ENCODE measurements at places on chromosomes 2 and 18.

- peak; percentile 30 for DNase-seq
Observed at GRCh38 chr2:9697909-9698308, 67.1 kb upstream of the YWHAQ start.

GRCh38 chr2:220458051-220458450 lies 830.6 kb downstream of the SLC4A3 start:
- DNase-seq: no peak

GRCh38 chr2:69138247-69138772 lies 125.3 kb downstream of the ANTXR1 start:
- no peak for DNase-seq

DNA sequence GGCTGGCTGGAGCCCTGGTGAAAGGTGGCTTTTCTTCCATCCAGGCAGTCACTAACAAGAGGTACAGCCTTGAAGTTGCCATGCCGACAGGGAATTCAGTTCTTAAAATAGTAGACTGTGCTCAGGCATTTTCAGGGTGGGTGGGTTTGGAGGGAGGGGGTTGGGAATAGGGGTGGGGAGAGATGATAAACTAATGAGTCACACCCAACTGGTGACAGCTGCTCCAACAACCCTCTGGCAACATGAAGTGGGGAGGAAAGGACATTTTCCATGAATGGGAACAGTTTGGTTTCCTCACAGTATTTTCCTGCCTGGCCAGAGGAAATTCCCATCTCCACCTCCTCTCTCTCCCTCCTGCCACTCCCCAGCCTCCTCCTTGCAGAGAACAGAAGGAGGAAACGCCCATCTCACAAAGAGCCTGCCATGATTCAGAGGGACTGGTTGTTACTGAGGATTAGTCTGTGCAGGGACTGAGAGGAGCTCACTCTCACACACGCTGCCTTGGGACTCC lies 113.0 kb upstream of the SLC1A4 start:
- DNase-seq: no peak

DNA sequence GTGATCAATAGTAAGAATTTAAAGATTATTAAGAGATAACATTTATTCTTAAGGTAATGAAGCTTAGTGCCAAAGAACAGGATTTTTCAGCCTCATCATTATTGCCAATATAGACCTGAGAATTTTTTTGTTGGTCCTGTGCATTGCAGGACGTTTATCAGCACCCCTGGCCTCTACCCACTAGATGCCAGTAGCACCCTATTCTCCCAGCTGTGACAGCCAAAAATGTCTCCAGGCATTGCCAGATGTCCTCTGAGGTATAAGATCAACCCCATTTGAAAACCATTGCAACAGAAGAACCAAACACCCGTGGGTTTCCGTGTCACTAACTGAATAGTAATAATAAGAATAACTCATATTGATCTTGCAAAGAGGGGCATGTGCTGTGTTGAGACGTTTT lies 700.0 kb upstream of the SOX11 start:
- DNase-seq: no peak

DNA sequence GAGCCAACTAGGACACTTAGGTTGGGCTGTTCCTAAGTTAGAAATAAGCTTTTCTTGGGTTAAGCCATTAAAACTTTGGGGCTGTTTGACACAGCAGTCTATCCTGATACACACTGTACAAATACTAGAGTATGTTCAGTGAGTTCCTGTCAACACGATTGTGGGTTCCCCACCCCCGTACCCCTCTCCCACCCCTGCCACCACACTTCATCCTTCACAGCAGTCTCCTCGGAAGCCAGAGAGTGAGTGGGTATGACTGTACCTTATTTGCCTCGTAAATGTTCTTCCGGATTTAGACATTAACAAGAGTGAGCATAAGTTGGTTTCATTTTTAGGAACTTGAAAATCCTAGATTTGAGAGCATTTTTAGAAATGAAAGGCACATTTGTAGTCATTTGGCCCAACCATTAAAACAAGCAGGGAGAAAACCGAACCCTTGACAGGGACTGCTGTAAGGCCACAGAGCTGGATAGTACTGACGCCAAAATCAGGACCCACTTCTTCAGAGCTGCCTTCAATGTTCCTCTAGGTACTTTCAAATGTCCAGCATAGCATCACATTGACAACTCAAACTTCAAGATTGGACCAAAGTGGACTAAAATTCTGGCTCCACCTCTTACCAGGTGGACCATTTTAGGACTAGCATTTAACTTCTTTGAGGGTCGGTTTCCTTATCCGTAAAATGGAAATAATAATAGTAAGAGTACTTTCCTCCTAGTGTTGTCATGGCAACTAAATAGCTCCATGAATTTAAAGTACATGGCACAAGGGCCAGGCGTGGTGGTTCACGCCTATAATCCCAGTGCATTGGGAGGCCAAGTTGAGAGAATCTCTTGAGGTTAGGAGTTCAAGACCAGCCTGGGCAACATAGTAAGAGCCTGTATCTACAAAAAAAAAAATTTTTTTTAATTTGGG lies 166.3 kb upstream of the SERTAD2 start:
- peak; percentile 60 for DNase-seq

GRCh38 chr2:135960656-135961551 lies 24.5 kb downstream of the DARS1 start:
- peak; percentile 57 for DNase-seq

- DNase-seq: peak; percentile 24
Observed at GRCh38 chr2:88751768-88752167, 60.3 kb downstream of the RPIA start.

DNA sequence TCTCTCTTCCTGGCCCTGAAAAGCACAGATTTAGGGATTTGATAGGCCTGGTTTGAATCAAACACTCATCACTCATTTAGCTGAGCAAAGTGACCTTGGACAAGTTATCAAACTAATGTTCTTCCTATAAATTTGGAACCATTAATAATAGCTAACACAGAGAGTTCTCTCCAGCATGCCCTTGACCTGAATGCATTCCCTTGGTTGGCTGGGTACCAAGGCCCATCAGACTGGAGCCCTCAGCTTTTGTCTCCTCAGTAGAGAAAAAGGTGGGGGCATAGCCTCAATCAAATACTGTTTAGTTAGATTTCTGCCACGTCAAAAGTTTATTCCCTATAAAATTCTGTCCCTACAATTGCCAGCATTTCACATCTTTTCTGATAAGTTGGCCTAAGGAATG lies 13.8 kb upstream of the MRPL19 start:
- DNase-seq: no peak

GRCh38 chr2:240557808-240558207 lies at the start of gene ANKMY1:
ANKMY1 (minus strand) TSS chr2:240557988; CDS start chr2:240557335, 653 bp downstream.
- peak; percentile 74 for DNase-seq

DNA sequence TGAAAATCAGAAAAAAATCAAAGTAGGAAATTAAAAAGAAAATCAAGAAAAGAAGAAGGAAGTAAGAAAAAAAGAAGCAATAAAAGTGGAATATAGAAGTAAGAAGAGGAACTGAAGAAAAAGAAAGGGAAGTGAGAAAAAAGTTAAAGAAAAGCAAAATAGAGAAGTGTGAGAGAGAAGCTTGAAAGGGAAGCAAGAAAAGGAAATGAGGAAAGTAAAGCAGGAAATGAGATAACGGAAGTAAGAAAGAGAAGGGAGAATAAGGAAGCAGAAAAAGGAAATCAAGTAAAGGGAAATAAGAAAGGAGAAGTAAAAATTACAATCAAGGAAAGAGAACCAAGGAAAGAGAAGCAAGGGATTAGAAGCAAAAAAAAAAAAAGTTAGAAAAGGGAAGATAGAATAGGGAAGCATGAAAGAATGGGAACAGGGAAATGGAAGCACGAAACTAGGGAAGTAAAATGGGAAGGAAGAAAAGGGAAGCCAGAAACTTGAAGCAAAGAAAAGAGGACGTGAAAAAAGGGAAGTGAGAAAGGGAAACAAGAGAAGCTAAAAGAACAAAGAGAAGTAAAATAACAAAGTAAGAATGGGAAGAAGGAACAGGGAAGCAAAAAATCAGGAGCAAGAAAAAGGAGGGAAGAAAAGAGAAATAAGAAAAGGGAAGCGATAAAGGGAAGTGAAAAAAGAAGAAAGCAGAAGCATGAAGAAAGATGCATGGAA lies 243.3 kb upstream of the NCKAP5 start:
- no peak for DNase-seq

- peak; percentile 21 for DNase-seq
Observed at GRCh38 chr2:23452853-23453420, 68.0 kb downstream of the KLHL29 start.

DNA sequence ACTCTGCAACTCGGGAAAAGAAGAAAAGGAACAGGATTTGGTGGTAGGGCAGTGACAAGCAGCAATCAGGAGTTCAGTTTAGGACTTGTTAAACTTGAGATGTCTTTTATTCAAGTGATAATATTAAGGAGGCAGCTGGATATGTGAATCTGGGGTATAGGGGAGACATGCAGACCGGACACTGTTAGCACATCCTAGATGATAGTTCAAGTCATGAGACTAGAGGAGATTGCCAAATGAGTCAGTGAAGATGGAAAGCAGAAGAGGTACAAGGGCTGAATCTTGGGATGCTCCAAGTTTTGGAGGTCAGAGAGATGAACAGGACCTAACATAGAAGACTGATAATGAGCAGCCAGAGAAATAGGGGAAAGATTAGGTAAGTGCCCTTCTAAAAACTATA lies 69.5 kb upstream of the PSME4 start:
- no peak for DNase-seq

- no peak for DNase-seq
Observed at GRCh38 chr18:35861367-35862118, 110.9 kb upstream of the RMP24 start.

DNA sequence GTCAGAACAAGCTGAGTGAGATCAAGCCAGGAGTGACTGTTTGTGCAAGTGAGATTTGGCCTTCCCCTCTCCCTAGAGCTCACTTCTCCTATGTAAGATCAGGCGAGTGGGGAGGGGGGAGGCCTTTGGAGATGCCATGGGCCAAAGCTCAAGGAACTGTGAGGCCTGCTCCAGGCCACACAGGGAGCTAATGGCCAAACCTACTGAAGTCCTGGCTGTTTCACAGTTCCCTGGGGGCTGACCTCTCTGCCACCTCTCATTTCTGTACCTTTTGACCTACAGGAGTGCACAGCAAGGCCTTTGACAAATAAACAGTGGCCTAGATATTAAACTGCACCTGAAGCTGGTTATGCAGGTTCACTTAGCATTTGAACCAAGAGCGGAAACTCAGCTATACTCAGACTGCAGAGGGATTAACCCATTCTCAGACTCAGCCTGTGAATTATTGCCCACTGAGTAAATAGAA lies 235.0 kb upstream of the NT5C1B start:
- DNase-seq: no peak

DNA sequence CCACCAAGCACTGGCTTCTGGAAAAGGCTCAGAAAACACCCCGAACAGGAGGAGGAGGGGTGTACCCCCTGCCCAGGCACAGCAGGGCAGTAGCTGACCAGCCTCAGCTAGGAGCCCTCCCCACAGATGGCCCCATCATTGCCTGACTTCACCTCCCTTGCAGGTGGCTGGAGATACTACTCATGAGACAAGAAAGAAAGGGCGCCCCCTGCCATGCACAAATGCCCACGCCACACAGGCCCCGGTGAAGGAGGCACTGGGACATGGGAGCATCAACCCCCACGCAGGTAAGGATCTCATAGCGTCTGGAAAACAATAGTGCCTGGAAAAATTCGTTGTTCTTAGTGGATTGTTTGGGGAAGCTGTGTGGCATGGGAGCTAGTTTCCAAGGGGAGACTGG lies 240.6 kb downstream of the TFCP2L1 start:
- no peak for DNase-seq

GRCh38 chr2:191693778-191694177 lies 15.8 kb downstream of the NABP1 start:
- no peak for DNase-seq

- DNase-seq: no peak
Observed at GRCh38 chr2:227016894-227017293, 147.1 kb downstream of the COL4A4 start.

DNA sequence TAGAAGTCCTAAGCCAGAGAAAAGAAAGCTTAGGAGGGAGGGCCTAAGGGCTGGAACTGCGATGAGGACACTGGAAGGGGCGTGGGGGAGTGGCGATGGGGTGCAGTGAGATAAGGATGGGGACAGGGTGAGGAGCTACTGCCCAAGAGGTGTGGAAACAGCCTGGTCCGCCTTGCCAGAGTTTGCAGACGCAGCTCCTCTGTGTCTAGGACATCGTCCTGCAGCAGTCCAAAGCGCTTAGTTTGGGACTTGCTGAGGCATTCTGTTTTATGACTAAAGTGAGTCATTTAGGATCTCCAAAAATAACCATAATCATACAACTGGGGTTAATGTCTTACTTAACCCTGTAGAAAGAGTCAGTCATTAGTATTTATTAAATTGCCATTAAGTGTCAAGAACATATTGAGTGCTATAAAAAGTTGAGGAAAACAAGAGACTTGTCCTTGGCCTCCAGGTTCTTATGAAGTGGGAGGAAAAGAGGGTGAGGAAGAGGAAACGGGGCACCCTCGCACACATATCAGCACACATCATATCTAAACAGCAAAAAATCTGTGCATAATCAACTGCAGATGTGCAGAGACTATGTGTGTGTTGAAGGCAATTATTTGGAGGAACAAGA lies 74.8 kb downstream of the CDK15 start:
- DNase-seq: no peak

DNA sequence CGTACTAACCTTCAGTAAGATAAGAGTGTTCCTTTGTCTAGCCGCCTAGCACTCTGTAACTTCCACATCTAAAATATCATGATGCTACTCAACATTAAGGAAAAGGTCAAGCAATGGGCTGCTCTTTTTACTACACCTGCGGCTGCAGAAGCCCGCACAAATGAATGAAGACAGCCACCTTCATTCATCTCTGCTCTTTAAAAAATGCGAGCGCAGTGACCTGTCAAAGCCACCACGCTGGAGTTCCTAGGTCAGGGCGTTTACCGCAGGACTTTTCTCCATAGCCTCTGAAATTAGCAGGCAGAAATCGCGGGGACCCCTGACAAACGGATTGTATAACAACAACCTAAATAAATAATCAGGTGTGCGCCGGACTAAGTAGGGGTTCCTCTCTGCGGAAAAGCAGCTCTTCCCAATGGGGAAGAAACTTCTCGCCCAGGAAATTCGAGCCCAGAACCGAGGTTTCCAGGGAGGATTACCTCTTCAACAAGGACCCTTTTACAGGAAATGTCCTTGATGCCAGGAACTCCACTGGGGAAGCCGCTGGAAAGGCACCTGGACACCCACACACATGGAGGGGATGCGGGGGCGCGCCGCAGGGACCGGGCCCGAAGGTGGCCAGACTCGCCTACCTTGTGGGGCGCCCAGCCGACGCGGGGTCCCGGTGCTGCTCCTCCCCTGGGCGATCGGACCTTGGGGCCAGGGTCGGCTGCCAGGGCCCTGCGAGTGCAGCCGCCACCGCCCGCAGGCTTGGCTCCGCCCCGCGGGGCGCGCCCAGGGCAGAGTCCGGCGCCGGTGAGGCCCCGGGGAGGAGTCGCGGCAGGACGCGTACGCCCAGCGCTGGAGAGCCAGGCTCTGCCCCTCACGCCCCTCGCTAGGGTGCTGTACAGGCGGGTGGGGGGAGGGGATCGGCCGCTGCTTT lies at the start of gene CCDC68:
Gene CCDC68 (minus strand): TSS at position 758 of the 922 bp plus-strand sequence. CDS start 16,670 bp downstream, outside the sequence.
- no peak for DNase-seq

DNA sequence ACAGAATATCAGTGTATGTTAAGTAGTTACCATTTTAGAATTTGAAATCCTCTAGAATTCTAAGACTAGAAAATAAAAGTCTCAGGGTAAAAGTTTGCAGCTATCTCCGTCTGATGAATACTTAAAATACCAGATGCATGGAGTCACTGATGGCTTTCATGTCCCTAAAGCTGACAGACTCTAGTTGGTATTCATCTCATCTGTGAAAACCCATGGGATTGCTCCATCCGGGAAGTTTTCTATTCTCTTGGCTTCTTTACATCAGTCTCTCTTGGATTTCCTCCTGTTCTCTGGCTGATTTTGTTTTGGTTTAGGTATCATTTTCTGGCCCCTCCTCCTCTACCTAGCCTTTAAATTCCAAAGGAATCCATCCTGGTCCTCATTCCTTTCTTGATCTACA lies 465.6 kb upstream of the POU3F3 start:
- DNase-seq: no peak

GRCh38 chr2:101516823-101517690 lies 42.1 kb upstream of the RFX8 start:
- DNase-seq: no peak

All from CD4-positive, alpha-beta T cell treated with Interleukin-10 for 1 hour (primary cell).